GM12864 (cell line): ENCODE measurements at places on chromosomes 16 and 17.

DNA sequence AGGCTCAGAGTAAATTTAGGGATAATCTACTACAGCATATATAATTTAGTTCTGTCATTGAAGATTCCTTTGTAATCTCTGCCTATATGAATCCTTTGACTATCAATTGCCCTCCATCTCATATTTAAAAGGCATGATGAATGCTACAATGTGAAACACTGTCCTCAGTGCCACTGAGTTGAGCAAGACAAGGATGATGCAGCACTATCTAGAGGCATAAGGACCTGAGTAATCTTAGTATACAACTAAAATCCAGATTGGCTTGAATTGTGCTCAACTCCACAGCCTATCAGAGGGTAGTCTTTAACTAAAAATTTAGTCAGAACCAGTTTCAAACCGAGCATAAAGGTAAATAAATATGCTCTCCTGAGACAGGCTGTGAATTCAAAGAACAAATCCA lies 11.6 kb upstream of the STRADA start:
- no peak for DNase-seq

GRCh38 chr16:55710466-55710865 lies 54.7 kb downstream of the SLC6A2 start:
- DNase-seq = no peak

DNA sequence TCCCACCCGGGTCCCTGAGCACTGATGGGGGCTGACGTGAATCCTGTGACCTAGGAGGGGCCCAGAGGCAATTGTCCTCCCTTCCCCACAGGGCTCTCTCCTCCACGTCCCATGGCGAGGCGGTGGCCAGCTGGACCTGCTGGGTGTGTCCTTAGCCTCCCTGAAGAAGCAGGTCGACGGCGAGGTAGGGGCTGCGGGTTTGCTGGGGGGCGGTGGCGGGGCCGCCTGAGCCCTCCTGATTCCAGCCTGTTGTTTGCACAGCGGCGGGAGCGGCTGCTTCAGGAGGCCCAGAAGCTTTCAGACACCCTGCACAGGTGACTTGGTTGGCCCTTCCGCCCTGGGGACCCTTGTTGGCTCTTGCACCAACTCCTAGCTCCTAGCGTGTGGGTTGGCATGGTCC lies 1.7 kb downstream of the CHTF18 start:
- no peak for DNase-seq

DNA sequence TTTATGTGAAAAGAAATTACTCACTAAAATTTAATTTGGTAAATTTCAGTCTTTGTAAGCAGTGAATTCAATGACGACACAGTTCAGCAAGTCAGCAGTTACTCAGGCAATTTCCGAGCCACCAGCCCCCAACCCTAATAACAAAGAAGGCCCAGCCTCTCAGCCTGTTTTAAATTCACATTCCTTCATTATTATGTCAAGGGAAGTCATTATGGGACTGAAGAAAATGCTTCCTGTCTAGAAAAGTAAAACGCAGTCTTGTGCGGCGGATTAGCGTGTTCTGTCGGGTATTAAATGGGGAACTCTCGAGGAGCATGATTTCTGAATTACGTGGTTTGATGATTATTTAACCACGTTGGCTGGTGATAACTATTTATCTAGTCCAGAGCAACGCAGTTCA lies 177.6 kb downstream of the AIPL1 start:
- DNase-seq = no peak

DNA sequence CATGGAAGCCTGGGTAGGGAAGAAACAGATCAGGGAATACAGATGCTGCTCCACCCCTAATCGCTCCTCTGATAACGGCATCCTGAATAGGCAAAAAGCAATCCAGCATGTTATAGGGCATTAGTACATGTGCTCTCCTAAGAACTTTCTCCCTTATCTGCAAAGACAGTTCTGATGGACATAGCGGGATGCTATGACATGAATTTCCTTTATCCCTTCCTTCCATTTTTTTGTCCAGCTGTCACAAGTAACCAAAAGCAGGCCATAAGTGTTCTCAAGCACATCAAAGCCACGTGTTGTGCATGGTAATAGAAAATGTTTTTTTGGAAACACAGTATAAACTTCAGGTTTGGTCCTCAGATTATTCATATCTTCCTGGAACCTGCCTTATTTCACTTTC lies 141.4 kb upstream of the MON1B start:
- no peak for DNase-seq

DNA sequence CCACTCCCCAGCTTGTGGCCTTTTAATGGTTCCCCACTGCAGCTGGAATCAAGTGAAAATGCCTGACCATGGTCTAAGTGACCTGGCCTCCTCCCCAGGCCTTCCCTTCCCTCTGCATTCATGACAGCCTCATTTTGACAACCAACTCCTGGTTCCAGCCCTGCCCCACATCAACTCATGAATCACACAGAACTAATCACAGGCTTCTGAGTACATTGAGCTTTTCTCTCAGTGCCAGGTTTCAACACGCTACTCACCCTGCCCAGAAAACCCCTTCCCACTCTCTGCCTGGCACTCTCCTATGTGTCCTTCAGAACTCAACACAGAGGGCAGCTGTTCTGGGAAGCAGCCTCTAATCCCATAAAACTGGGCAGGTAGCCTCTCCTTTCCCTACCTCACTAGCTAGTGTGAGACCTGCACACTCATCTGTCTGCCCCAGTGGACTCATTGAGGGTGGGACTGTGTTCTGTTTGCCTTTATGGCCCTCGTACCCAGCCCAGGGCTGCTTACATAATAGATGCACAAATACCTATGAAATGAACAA lies 313.6 kb downstream of the GRIN2A start:
- DNase-seq = no peak

GRCh38 chr17:76304226-76305134 lies 3.6 kb downstream of the QRICH2 start:
- no peak for DNase-seq

DNA sequence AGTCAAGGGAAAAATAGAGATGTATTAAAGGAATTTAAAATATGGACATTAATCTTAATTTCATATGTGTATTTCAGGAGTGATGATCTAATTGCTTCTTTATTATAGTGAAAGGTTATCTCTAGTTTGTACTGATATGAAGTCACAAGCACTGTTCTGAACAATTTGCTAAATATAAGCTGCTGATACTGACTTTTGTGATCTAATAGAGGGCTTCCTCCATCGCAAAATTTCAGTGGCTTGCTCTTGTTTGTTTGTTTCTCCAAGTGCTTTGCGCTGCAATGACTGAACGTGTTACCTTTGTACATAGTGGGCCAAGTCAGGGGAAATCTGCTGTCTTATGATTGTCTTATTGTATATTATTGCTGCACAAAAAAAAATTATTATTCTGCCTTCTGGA lies 307.0 kb downstream of the KCNJ2 start:
- DNase-seq = no peak

DNA sequence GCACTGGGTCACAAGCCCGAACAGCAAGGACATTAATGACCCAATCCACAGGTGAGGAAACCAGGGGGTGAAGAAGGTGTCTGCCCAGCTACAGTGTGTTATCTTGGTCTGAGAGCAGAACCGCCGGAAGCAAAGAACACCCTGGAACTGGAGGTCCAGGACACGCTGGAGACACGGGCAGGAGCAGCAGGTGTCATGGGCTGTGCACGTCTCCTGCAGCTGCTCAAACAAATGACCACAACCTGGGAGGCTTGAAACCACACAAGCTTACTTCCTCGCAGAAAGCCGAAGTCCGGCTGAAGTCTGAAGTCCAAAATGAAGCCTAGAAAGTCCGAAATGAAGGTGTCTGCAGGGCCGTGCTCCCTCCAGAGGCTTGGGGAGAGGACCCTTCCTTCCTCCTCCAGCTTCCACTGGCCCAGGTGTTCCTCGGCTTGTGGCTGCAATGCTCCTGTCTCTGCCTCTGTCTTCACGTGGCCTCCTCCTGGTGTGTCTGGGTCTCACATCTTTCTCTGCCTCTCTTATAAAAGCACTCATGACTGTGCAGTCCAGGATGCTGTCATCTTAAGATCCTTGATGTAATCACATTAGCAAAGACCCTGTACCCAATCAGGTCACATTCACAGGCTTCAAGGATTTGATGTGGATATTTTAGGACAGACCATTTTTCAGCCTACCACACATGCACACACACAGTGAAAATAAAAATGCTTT lies 351.2 kb downstream of the C16orf95 start:
- DNase-seq = no peak

GRCh38 chr17:68401288-68401687 lies 56.0 kb downstream of the WIPI1 start:
- no peak for DNase-seq

- peak; percentile 13 for DNase-seq
Measured at GRCh38 chr16:56048425-56049105, 142.7 kb upstream of the GNAO1 start.

DNA sequence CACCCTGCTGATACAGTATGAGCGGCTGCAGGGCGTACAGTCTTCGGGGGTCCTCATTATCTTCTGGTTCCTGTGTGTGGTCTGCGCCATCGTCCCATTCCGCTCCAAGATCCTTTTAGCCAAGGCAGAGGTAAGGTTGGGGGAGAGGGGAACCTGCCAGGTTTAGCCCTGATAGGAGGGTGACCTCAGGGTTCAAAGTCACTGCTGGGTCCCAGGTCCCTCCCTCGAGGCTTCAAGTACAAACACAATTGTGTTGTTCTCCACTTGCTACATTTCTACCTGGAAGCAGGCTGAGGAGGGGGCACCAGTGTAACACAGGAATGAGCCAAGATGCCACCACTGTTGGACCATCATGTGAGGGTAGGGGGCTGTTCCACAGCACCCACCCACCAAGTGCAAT lies 22.4 kb downstream of the ABCC3 start:
- no peak for DNase-seq

- DNase-seq = no peak
Measured at GRCh38 chr16:21989133-21989532, 11.8 kb downstream of the PDZD9 start.

DNA sequence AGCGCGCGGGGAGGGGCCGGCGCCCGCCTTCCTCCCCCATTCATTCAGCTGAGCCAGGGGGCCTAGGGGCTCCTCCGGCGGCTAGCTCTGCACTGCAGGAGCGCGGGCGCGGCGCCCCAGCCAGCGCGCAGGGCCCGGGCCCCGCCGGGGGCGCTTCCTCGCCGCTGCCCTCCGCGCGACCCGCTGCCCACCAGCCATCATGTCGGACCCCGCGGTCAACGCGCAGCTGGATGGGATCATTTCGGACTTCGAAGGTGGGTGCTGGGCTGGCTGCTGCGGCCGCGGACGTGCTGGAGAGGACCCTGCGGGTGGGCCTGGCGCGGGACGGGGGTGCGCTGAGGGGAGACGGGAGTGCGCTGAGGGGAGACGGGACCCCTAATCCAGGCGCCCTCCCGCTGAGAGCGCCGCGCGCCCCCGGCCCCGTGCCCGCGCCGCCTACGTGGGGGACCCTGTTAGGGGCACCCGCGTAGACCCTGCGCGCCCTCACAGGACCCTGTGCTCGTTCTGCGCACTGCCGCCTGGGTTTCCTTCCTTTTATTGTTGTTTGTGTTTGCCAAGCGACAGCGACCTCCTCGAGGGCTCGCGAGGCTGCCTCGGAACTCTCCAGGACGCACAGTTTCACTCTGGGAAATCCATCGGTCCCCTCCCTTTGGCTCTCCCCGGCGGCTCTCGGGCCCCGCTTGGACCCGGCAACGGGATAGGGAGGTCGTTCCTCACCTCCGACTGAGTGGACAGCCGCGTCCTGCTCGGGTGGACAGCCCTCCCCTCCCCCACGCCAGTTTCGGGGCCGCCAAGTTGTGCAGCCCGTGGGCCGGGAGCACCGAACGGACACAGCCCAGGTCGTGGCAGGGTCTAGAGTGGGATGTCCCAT lies 232.8 kb downstream of the SEC14L1 start:
- DNase-seq = no peak

GRCh38 chr16:11667824-11668622 lies at the start of gene SNN:
TSS of gene SNN (plus strand) at chr16:11668455. CDS start at chr16:11676060, 7,605 bp downstream.
- no peak for DNase-seq

GRCh38 chr16:69319381-69319780 lies 8.2 kb downstream of the VPS4A start:
- DNase-seq = no peak

- no peak for DNase-seq
Measured at GRCh38 chr17:306116-306515, 46.5 kb downstream of the RPH3AL start.

DNA sequence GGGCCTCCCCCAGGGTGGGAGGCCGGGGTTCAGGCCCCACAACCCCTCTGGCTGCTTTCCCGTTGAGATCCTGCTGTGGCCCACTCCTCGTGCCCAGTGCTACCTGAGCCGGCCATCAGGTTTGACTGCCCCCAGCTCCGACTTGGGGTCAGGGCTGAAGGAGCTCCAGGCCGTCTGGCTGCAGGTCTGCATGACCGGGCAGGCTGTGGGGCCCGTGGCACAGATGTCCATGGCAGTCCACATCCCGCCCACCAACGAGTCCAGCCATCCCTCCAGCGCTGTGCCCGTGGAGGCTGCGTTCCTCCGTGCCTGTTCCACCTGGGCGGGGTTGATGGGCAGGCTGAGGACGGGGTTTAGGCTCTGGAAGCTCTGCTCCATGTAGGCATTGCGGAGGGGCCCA lies 362.2 kb downstream of the XYLT1 start:
- DNase-seq = no peak

DNA sequence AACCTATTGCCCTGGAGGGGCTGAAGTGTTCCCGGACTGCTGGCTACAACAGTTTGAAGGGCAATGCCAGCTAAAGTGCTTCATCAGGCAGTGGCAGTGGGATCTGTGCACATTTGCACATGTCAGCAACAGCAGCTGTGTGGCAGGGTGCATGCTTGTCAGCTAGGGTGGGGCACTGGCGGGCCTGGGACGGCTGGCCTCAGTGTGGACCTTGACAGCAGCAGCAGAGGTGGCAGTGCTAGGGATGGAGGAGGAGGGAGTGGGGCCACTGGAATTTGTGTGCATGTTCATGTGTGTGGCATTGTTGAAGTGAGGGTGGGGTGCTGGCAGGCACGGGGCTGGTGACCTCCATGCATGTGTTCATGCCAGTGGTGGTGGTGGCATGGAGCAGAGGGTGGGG lies 203.3 kb upstream of the HS3ST4 start:
- no peak for DNase-seq

DNA sequence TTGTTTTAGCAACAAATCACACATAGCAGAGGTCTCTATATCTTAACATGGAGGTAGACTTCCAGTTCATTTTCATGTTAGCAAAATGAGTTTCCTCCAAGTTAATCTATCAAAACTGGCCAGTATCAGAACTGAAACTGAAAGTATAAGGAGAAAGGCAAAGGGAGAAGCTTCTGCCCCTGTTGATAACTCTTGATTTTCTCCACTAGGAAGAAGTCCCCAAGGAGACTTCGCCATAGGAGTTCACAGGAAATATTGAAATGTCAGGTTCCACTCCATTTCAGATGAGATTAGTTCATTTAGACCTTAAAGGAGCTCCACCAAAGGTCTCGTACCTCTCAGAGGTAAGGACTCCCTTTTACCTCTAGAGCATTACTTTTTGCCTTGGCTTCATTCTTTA lies 1.2 kb upstream of the OGFOD3 start:
- DNase-seq = no peak

DNA sequence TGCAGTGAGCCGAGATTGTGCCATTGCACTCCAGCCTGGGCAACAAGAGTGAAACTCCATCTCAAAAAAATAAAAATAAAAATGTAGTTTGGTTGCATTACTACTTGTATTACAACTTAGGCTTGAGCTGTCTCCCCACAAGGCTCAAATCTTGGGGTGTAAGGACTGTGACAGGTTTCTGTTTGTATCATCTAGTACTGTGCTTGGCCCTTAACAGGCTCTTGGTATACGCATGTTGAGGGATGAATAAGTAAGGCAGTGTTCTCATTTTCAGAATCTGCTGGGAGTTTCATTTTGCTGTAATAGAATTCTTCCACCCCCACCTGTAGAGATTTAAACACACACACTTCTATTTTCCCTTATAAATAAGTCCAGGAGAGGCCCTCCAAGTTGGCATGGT lies 289.4 kb upstream of the EEF2KMT start:
- DNase-seq = no peak

- DNase-seq = no peak
Measured at GRCh38 chr17:43698678-43699437, 37.1 kb upstream of the MEOX1 start.

GRCh38 chr17:76671912-76672262 lies 28.3 kb upstream of the ST6GALNAC1 start:
- DNase-seq = no peak
